ENCODE measurements at places on chromosomes 5 and 9.
A peak's percentile ranks its signal among the peaks of the same experiment; 100 is the strongest.

DNA sequence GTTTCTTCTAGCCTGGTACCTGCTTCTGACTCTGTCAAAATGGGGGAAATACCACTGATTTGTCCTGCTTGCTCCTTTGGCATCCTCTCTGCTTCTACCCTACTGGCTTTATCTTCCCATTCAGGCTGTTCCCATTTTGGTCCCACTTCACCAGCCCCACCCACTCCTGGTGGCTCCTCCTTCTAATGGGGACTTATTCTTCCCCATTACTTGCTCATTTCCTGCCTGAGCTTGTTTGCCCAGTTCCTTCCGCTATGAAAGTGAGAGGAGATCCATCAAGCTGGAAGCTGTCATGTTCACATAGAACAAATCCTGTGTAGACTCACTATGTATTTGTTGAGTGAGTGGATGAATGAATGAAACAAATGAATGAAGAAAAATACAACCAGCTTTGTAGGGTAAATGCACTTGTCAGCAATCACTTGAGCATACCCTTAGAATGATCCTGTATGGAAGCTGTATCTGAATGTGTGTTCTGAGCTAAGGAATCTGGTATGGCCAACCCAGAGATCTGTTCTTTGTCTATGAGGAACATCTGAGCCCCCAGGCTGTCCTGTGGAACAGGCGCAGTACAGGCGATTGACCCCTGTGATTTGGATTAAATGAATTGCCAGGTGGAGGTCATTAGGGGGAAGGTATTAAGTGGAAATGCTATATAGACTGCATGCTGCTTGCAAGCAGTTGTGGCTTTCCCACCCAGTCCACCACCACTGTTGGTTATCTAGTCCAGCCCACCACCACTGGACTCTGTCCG, 89.5 kb downstream of the APBA1 start:
- peaks cover 7% of the 10 kb centered on the region for H3K4me1 ChIP-seq
- no peaks in the 10 kb centered on the region for H3K27me3 ChIP-seq
- no peak overlapping the region for H3K27ac ChIP-seq
- no peak for DNase-seq
- no peak overlapping the region for H3K4me3 ChIP-seq

- DNase-seq: no peak
- peaks cover 28% of the 10 kb centered on the region for H3K4me1 ChIP-seq
- H3K27ac ChIP-seq: peak overlapping the region; percentile 91
- H3K36me3 ChIP-seq: peaks cover 4% of the 10 kb centered on the region
- no peaks in the 10 kb centered on the region for H3K27me3 ChIP-seq
- H3K4me3 ChIP-seq: peak overlapping the region; percentile 96
Measured at GRCh38 chr9:135959814-135960213, 1.4 kb downstream of the UBAC1 start.

DNA sequence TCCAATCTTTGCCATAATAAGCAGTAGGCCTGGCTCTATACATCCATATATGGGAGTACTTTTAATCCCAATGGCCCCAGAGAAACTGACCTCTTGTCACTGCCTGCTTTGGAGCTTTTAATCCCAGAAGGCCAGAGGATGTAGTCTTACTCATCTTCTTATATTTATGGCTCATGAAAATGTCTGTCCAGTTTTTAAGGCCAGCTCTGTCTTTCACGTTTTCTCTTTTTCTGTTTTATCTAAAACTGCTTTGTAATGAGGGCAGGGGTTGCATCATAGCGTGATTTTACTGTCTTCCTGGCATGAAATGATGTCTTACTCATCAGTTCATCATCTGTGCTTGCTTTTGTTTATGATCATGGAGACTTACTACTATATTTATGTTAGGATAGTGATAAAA, 1094.9 kb downstream of the MAT2B start:
- DNase-seq: no peak
- no peaks in the 10 kb centered on the region for H3K36me3 ChIP-seq
- H3K4me3 ChIP-seq: no peak overlapping the region
- no peaks in the 10 kb centered on the region for H3K4me1 ChIP-seq

- H3K4me3 ChIP-seq: no peak overlapping the region
- H3K36me3 ChIP-seq: no peaks in the 10 kb centered on the region
- H3K27me3 ChIP-seq: no peaks in the 10 kb centered on the region
- H3K27ac ChIP-seq: no peak overlapping the region
- H3K4me1 ChIP-seq: peaks cover 4% of the 10 kb centered on the region
Measured at GRCh38 chr9:114674076-114674797, 7.8 kb downstream of the TEX48 start.

GRCh38 chr9:92968081-92968480, 20.8 kb downstream of the FGD3 start:
- H3K4me1 ChIP-seq: no peaks in the 10 kb centered on the region
- no peak overlapping the region for H3K27ac ChIP-seq
- no peak overlapping the region for H3K4me3 ChIP-seq
- no peaks in the 10 kb centered on the region for H3K36me3 ChIP-seq

- H3K4me3 ChIP-seq: peak within 1 kb of the TSS; percentile 55
- DNase-seq: peak; percentile 83
- H3K27me3 ChIP-seq: peaks cover 31% of the 10 kb centered on the region
- peak within 1 kb of the TSS; percentile 92 for H3K27ac ChIP-seq
- H3K36me3 ChIP-seq: no peaks in the 10 kb centered on the region
- H3K4me1 ChIP-seq: no peaks in the 10 kb centered on the region
Measured at GRCh38 chr9:69324549-69325401, at the start of gene ENTREP1. TSS of gene ENTREP1 (plus strand) at chr9:69325215. CDS start at chr9:69325310, 95 bp downstream.

GRCh38 chr9:130264414-130265350, 878 bp upstream of the HMCN2 start:
- H3K4me3 ChIP-seq: peak overlapping the region; percentile 41
- peaks cover 24% of the 10 kb centered on the region for H3K4me1 ChIP-seq
- no peak overlapping the region for H3K27ac ChIP-seq
- H3K36me3 ChIP-seq: no peaks in the 10 kb centered on the region

DNA sequence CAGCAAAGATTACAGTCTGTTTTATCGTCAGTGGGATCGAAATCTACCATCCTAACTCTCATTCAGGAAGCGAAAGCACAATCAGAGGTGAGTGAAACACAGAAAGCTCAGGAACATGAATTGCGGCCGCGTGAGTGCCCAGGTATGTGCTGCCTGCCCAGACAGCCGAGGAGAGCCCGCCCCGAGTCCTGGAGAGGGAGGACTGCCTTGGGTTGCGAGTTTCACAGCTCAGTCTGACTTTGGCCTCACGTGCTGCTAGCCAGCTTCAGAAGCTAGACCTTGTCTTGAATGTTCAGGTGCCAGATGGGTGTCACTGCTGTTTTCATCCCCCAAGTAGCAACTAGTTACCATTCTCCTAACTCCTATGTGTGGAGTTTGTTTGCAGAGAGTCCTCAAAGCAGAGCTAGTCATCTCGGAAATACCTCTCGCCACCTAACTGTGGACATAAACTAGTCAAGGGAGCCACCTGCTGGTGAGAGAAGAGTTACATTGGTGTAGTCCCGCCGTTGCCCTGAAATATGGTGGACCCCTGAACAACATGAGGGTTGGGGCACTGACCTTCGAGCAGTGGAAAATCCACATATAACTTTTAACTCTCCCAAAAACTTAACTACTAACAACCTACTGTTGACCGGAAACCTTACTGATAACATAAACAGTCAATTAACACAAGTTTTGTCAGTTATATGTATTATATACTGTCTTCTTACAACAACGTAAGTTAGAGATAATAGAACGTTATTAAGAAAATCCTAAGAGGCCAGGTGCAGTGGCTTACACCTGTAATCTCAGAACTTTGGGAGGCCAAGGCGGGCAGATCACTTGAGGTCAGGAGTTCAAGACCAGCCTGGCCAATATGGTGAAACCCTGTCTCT, 80.9 kb downstream of the GOLPH3 start:
- peaks cover 18% of the 10 kb centered on the region for H3K4me1 ChIP-seq
- H3K4me3 ChIP-seq: no peak overlapping the region
- H3K27ac ChIP-seq: no peak overlapping the region
- peak; percentile 63 for DNase-seq
- no peaks in the 10 kb centered on the region for H3K27me3 ChIP-seq

GRCh38 chr5:138968601-138969000, 93.5 kb upstream of the LRRTM2 start:
- H3K4me1 ChIP-seq: peaks cover 50% of the 10 kb centered on the region
- H3K4me3 ChIP-seq: no peak overlapping the region

DNA sequence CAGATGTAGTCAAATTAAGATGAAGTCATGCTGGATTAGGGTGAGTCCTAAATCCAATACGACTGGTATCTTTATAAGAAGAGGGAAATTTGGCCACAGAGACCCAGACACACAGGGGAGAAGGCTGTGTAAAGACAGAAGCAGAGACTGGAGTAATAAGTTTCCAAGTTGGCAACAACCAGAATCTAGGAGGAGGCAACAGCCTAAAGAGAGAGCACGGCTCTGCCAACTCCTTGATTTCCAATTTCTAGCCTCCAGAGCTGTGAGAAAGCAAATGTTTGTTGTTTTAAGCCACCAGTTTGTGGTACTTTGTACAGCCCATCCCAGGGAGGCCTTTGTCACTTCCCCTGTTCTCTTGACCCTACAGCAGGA, 74.4 kb downstream of the ATG10 start:
- no peak overlapping the region for H3K4me3 ChIP-seq
- DNase-seq: no peak
- H3K27me3 ChIP-seq: no peaks in the 10 kb centered on the region
- no peaks in the 10 kb centered on the region for H3K36me3 ChIP-seq
- no peak overlapping the region for H3K27ac ChIP-seq

DNA sequence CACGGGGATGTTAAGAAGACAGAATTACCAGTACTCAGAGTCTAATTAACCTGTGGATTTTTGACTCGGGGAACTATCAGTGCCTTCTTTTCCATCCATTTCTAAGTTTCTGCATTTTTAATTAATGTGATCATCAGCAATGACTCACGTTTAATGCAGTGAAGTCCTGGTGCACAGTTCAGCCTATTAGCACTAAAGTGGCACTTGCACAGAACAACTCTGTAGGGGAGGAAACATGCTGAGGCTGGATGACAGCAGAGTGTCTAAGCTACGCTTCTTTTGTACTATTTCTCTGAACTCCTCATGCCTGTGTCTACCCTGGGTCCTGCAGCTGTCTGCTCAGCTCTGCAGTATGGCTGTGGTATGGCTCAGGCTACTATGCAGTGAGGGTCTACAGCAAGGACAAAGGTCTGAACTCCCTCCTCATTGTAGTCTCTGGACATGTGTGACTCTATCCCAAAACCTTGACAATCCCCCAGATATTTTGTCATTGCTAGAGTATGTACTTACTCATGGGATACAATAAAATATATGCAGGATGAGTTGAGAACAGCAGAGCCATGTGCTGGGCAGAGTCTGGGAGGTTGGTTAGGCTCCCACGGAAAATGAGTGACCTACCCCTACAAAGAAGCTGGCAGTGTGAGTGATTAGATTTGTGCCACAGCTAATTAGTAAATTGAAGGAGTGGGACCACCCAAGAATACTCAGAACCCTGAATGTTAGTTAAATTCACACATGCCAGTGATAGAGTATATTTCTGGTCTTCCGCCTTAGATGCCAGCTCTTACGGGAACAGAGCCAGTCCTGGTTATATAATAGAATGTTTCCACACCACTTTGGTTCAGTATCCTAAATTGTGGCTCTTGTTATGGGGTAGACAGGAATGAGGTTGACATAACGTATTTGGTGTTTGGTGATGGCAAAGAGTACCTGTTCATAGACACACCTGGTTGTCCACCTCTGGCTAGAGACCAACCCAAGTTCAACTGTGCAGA, 148.0 kb downstream of the GHR start:
- H3K4me1 ChIP-seq: peaks cover 9% of the 10 kb centered on the region
- H3K36me3 ChIP-seq: no peaks in the 10 kb centered on the region
- H3K4me3 ChIP-seq: no peak overlapping the region
- no peak for DNase-seq
- no peaks in the 10 kb centered on the region for H3K27me3 ChIP-seq
- H3K27ac ChIP-seq: no peak overlapping the region

DNA sequence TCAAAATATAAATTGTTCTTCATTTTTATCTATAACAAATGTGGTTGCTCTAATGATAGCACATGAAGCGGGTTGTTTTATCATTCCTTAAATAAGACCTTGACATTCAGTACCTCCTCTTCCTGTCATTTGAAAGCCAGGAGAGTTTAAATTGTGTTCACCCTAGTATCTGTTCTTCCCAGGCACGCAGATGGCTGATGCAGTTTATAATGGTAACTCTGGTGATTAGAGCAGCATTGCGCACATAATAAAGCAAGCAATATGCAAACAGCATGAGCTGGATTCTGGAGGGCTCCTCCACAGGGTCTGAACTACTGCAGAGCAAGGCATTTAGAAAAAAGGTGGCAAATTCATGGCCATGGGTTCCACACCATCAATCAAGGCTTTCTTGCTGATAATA, 307.8 kb downstream of the ENC1 start:
- H3K27ac ChIP-seq: no peak overlapping the region
- no peak for DNase-seq
- H3K27me3 ChIP-seq: no peaks in the 10 kb centered on the region
- no peak overlapping the region for H3K4me3 ChIP-seq
- no peaks in the 10 kb centered on the region for H3K36me3 ChIP-seq

GRCh38 chr5:23147625-23148024, 294.5 kb upstream of the CDH12 start:
- no peaks in the 10 kb centered on the region for H3K27me3 ChIP-seq
- no peak for DNase-seq
- H3K27ac ChIP-seq: no peak overlapping the region
- H3K4me3 ChIP-seq: no peak overlapping the region
- H3K4me1 ChIP-seq: no peaks in the 10 kb centered on the region

DNA sequence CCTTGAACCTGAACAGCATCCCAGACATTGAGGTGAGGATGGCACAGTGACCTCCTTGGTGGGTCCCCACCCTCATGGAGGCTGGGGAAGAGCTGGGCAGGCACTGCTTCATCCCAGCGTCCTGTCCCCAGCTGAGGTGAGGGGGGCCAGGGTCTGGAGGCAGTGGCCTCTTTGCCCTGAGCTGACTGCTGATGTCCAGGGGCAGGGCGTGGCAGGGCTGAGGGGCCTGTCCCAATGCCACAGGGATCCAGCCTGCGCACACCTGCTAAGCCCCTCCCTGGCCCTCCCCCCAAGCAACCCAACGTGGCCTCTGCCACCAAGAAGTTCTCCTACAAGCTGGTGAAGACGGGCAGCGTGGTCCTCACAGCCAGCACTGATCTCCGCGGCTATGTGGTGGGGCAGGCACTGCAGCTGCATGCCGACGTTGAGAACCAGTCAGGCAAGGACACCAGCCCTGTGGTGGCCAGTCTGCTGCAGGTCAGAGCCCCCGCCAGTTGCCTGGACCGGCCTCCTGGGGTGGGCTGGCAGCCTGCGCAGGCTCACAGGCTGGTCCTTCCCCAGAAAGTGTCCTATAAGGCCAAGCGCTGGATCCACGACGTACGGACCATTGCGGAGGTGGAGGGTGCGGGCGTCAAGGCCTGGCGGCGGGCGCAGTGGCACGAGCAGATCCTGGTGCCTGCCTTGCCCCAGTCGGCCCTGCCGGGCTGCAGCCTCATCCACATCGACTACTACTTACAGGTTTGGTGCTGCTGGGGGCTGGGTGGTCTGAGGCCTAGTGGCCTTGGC, 4.9 kb upstream of the EHMT1 start:
- H3K4me1 ChIP-seq: peaks cover 74% of the 10 kb centered on the region
- peaks cover 37% of the 10 kb centered on the region for H3K36me3 ChIP-seq
- H3K4me3 ChIP-seq: no peak overlapping the region
- H3K27ac ChIP-seq: peak overlapping the region; percentile 92

Measured in stomach (tissue), 19 donors.